Stimulated activated CD4-positive, alpha-beta T cell treated with anti-CD3 and anti-CD28 coated beads, Interleukin-1b, Interleukin-23, amount 100 ng/mL, for 1 hour (primary cell): ENCODE measurements at places on chromosomes 13 and 19.

- no peak for DNase-seq
Observed at GRCh38 chr13:72788831-72789230, 6.9 kb downstream of the PIBF1 start.

- DNase-seq, result no peak
Observed at GRCh38 chr13:93957371-93957770, 522.1 kb downstream of the DCT start.

DNA sequence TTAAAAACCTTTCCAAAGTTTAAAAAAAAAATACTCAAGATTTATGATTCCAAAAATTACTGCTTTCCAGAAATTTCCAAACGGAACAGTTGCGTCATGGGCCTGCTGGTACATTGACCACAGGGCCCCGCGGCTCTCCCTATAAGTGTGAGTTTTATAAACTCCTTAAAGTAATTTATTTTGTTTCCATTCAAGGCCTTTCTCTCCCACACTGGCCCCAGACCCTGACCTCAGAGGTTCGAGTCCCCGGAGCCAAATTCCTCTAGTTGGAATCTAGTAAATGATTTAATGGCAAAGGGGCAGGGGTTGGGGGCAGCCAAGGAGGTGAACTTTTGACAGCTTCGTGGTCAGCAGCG, 97.5 kb downstream of the INSR start:
- DNase-seq, result no peak

- no peak for DNase-seq
Observed at GRCh38 chr13:35953537-35954206, 177.5 kb downstream of the DCLK1 start.

GRCh38 chr19:48552406-48553322, 692 bp downstream of the SULT2B1 start:
- DNase-seq, result no peak

GRCh38 chr19:16946951-16947940, 58.4 kb downstream of the F2RL3 start:
- DNase-seq, result no peak

DNA sequence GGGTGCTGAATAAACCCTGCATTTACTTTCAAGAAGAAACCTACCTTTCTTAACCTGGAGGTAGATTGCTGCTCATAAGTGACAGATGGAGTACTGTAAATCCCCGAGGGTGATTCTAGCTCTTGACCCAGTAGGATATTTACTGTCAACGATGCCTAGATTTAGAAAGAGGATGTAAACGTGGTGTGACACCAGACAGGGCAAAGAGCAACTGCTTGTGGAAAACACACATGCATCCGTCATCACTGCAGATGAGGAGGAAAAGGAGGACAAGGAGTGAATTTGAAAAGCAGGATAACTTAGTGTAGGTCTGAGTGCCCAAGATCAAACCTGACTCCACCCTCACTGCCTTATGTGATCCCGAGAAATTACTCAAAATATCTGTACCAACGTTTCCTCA, 9.8 kb upstream of the CLN5 start:
- no peak for DNase-seq
